ENCODE measurements at places on chromosomes 16 and 17. TPM values are rescaled to one million over a fixed set of nuclear protein-coding genes. Genes with fewer than 3 reads are reported as not detected.

Gene TCAP
- not detected for total RNA-seq

DNA sequence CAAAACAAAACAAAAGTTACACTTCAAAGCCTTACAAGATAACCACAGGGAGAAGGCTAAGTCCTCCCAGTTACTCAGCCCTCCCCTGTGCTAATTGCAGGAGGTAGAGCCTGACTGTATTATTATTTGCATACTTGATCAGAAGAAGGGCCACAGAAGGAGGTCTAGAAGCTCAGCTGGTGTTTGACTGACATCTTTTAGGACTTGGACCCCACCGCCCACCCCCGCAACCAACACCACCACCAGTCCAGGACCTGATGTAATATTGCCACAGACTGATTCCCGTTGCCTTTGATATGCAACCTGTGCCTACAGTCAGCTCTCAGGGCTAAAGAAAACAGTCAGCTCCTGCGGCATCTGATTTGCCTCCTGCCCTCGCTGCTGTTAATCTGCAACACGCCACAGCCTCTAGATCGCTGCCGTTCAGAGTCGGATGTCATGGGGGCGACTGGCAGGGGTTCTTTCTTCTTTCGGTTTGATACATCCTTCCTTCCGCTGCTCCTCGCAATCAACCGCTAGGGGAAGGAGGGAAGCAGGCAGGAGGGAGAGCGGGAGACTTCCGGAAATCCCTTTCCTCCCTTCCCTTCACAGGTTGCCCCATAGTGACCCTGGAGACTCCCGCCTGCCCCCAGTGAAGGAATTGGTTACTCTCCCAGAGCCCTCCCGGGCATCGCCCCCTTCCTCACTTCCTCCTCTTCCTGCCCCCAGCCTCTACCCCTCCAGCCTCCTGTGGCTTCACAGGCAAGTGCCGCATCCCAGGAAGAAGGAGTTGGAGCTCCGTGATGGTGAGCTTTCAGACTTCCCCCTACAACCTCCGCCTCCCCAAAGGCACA is 90.5 kb upstream of the SOX9 start:
- no peaks in the 10 kb centered on the region for H3K27me3 ChIP-seq
- no peak overlapping the region for H3K4me3 ChIP-seq
- no peaks in the 10 kb centered on the region for H3K36me3 ChIP-seq

- H3K4me3 ChIP-seq, result no peak overlapping the region
- no peak overlapping the region for H3K27ac ChIP-seq
- no peaks in the 10 kb centered on the region for H3K4me1 ChIP-seq
- no peak for DNase-seq
- H3K27me3 ChIP-seq, result no peaks in the 10 kb centered on the region
Measured at GRCh38 chr16:6209355-6209930, 1111.8 kb upstream of the EEF2KMT start.

Gene KRTAP3-1
- not detected for total RNA-seq

- no peaks in the 10 kb centered on the region for H3K27me3 ChIP-seq
- no peak overlapping the region for H3K4me3 ChIP-seq
- no peak overlapping the region for H3K27ac ChIP-seq
- no peaks in the 10 kb centered on the region for H3K36me3 ChIP-seq
Measured at GRCh38 chr17:41486316-41486715, 3.4 kb downstream of the KRT36 start.

Gene TP53TG3C
- not detected for total RNA-seq

DNA sequence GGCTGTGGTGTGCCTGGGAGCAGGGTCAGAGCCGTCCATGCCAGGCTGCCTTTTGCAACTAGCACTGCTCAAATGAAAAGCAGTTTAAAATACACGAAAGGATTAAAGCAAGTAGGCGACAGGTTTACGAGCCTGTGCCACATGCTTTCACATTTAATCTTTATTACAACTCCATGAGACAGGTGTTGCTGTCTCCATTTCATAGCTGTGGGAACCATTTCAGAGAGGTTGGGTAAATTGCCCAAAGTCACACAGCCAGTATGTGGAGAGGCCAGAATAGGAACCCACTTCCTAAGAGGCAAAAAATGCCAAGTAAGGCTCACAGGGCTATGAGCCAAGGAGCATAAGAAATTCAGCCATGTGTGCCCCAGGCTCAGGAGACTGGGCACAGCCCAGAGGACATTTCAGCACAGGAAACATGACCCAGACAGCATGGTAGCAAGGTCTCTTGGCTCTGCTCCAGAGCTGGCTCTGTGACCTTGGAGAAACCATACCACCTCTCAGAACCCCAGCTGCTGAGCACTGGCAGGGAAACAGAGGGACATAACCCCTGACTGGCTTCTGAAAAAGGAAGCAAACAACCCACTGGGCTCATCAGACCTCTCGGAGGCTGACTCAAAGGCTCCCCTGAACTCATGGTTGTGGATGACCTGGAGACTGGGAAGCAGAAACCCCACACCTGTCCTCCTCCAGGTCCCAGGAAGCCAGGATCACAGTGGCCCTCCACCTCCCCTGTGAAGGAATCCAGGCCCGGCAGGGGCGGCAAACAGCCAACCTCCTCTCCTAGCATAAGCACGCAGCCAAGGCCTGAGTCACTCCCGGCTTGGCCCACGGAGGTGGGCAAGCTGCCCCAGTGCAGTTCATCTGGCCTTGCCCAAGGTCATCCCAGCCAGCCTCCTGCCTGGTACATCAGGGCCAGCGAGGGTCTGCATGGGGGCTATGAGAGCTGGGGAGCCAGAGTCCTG is 40.3 kb upstream of the MRPS23 start:
- H3K27me3 ChIP-seq, result no peaks in the 10 kb centered on the region
- H3K4me1 ChIP-seq, result peaks cover 80% of the 10 kb centered on the region
- H3K4me3 ChIP-seq, result no peak overlapping the region
- H3K36me3 ChIP-seq, result peaks cover 4% of the 10 kb centered on the region

Gene GAS7
- total RNA-seq, result 64.2 TPM

DNA sequence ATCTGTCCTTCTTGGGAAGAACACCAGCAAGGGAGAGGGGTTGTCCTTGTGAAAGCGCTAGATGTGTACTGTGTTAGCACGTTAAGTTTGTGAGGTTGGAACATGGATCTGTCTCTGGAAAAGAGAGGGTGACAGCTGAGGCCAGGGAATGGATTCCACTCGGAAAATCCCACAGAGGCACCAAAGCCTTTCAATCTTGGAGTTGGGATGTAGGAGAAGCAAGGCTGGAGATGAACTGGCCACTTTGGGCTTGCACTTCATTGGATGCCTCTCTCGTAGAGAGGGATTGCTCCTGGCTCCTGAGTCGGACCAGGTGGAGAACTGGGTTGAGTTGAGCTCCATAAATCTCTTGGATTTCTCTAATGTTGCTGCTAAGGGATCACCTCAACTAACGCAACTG is 67.2 kb downstream of the CCDC182 start:
- no peaks in the 10 kb centered on the region for H3K4me1 ChIP-seq
- H3K4me3 ChIP-seq, result no peak overlapping the region
- no peaks in the 10 kb centered on the region for H3K36me3 ChIP-seq
- no peak overlapping the region for H3K27ac ChIP-seq
- DNase-seq, result no peak
- no peaks in the 10 kb centered on the region for H3K27me3 ChIP-seq

Gene KRTAP4-5
- not detected for total RNA-seq

DNA sequence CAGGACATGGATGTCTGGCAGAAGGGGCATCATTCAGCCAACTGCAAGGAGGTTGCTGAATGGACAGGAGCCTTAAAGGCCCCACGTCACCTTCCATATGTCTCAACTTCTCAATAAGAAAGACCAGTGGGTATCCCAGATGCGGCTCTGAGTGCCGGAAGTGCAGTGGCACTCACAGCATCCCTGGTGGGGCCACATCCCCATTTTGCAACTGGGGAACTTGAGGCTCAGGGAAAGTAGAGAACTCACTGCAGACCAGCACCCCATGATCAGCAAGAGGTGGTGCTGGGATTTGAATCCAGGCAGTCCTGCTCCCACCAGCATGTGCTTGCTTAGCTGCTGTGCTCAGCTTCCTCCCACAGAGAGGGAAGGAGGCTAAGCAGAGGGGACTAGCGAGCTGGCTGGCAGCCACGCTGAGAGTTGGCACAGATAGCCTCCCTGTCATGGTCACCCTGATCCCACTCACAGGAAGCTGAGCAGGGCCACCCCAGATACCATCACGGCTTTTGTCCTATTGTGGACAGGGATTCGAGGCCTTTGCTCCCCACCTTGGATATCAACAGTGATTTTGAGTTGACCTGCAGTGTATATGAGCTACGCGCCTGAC is 294.2 kb upstream of the FOXF1 start:
- peak; percentile 61 for DNase-seq
- no peaks in the 10 kb centered on the region for H3K27me3 ChIP-seq
- no peak overlapping the region for H3K27ac ChIP-seq
- no peaks in the 10 kb centered on the region for H3K36me3 ChIP-seq
- no peak overlapping the region for H3K4me3 ChIP-seq
- no peaks in the 10 kb centered on the region for H3K4me1 ChIP-seq

Gene CNGB1
- 2.0 TPM for total RNA-seq

DNA sequence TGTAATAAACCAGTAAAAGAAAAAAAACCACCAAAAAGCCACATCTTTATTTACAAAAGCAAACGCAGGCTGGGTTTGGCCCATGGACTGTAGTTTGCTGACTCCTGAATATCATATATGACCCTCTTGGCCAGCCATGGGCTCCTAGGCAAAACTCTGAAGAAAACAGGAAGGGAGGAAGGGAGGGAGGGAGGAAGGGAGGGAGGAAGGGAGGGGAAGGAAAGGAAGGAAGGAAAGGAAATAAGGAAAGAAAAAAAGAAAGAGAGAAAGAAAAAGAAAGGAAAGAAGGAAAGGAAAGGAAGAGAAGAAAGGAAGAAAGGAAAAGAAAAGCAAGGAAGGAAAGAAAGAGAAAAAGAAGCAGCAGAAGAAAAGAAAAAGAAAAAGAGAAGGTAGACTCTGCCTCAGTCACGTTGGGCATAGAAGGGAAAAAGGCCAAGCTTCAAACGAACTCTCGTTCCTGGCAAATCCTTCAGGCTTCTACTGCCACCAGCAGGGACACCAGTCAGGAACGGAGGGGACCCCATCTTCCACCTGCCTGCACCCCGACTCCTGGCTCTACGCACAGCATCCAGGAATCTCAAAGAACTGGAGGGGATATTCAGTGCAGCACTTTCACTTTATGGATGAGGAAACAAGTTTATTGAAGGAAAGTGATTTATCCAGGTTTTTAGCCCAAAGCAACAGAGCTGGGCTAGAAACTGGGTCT is 22.1 kb downstream of the CDC42EP4 start:
- no peaks in the 10 kb centered on the region for H3K27me3 ChIP-seq
- peak overlapping the region; percentile 76 for H3K27ac ChIP-seq
- no peak for DNase-seq
- peaks cover 100% of the 10 kb centered on the region for H3K4me1 ChIP-seq
- H3K4me3 ChIP-seq, result no peak overlapping the region

GRCh38 chr17:82743344-82744219 is 8.2 kb downstream of the FN3K start:
- H3K36me3 ChIP-seq, result peaks cover 30% of the 10 kb centered on the region
- H3K27ac ChIP-seq, result no peak overlapping the region
- H3K27me3 ChIP-seq, result no peaks in the 10 kb centered on the region
- H3K4me3 ChIP-seq, result no peak overlapping the region
- no peak for DNase-seq

Gene MPV17L
- 13.9 TPM for total RNA-seq

- DNase-seq, result peak; percentile 4
- H3K27ac ChIP-seq, result no peak overlapping the region
- H3K36me3 ChIP-seq, result no peaks in the 10 kb centered on the region
- no peaks in the 10 kb centered on the region for H3K4me1 ChIP-seq
Measured at GRCh38 chr17:7969433-7969832, 33.0 kb upstream of the GUCY2D start.

DNA sequence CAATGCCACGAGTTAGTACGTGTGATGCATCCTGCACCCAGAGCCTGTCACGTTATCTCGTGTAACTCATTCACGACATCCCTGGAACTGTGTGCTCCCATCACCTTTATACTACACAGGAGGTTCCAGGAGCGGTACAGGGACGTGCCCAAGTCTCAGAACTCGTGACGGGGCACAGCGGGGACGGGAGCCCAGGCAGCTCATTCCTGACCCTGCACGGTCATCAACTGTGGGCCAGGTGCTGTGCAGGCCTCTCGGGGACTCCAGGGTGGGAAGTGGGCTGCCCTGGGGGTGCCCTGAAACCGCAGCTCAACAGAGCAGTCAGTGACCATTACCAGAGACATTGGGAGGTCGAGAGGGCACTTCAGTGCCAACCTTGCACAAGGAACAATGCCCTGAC is 11.1 kb upstream of the KIF19 start:
- DNase-seq, result no peak
- H3K36me3 ChIP-seq, result no peaks in the 10 kb centered on the region
- H3K4me3 ChIP-seq, result no peak overlapping the region
- H3K4me1 ChIP-seq, result no peaks in the 10 kb centered on the region
- no peak overlapping the region for H3K27ac ChIP-seq

DNA sequence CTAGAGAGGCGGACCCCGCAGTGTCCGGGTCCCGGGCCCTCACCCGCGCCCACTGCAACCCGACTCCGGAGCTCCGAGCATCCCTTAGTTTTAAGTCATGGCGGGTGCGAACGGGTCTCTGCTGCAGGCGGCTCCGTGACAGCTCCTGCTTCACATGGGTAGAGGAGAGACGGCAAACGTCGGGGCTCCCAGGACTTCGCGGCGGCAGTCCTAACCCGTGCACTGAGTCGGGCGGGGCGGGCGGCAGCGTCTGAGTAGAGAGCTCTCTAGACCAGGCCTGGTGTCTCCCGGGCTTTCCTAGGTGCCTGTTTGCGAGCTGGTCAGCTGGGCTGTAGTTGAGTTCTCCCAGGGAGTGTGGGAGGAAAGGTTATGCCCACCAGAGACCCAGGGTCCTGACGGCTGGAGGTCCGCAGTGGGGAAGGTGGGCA is 345 bp downstream of the TSC2 start:
- peaks cover 24% of the 10 kb centered on the region for H3K4me1 ChIP-seq
- peaks cover 20% of the 10 kb centered on the region for H3K36me3 ChIP-seq
- no peaks in the 10 kb centered on the region for H3K27me3 ChIP-seq
- H3K4me3 ChIP-seq, result peak overlapping the region; percentile 95
- DNase-seq, result no peak

DNA sequence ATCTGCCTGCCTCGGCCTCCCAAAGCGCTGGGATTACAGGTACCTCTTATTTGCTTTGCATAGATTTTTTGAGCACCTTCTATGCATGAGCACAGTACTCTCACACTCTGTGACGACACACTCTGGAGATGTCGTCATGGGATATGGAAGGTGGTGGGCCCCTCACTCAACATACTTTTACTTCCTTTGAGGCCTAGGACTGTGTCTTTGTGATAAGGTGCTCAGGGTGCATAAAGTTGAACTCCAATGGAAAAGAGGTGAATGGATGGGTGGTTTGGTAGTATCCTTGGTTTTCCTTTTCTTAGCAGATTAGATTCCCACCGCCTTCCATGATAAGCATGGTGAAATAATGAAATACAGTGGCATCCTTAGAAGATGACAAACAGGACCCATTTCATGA is 6.1 kb upstream of the CDK5RAP3 start:
- no peaks in the 10 kb centered on the region for H3K27me3 ChIP-seq
- no peak overlapping the region for H3K27ac ChIP-seq
- no peak for DNase-seq
- peaks cover 6% of the 10 kb centered on the region for H3K4me1 ChIP-seq

Gene WNK4
- total RNA-seq, result not detected

Gene AXIN2
- 9.6 TPM for total RNA-seq

Gene SMIM36
- not detected for total RNA-seq

Gene FBXW10B
- not detected for total RNA-seq

Gene ITGAD
- total RNA-seq, result not detected

All from sigmoid colon (tissue), 7 donors.